NCI-H2171 treated with DMSO at 0.1 percent for 48 hours (cell line): ENCODE measurements at places on chromosomes 4 and X.

DNA sequence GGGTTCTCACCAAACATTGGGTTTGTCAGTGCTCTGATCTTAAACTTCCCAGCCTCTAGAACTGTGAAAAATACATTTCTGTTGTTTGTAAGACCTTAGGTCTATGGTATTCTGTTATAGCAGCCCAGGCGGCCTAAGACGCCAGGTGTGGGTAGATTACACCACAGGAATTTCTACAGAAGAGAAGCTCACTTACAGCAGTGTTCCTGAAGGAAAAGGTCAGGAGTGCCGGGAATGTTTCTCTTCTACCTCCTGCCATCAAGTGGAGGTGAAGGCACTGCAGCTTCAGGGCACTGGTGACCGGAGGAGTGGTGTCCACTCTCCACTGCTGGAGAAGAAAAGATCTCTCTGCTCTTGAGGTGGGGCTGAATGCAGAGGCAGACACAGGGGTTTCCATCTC, 45.7 kb downstream of the FHDC1 start:
- no peak for DNase-seq

DNA sequence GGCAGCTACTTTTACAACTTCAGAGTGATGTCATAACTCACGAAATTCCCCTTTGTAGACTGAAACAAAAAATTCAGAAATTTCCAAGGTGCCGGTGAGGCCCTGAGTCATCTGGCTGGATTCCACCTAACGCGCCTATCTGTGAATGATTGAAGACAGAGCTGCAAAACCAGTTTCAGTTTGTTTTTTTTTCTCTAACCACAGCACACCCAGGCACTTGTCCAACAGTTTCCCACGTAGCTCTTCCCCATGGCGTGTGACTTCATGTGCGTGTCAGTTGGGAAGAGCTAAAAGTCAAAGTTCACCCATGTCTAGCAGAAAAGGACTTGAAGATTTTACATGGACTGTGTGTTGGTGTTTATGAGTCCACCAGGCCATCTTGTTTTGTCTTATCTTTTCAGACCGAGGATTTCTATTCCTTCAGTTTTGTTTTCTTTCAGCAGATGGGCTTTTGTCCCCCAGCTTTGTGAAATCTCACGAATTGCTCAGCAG, 16.4 kb downstream of the TCEANC start:
- no peak for DNase-seq

GRCh38 chrX:39749728-39750127, 348.0 kb downstream of the BCOR start:
- DNase-seq, result no peak

DNA sequence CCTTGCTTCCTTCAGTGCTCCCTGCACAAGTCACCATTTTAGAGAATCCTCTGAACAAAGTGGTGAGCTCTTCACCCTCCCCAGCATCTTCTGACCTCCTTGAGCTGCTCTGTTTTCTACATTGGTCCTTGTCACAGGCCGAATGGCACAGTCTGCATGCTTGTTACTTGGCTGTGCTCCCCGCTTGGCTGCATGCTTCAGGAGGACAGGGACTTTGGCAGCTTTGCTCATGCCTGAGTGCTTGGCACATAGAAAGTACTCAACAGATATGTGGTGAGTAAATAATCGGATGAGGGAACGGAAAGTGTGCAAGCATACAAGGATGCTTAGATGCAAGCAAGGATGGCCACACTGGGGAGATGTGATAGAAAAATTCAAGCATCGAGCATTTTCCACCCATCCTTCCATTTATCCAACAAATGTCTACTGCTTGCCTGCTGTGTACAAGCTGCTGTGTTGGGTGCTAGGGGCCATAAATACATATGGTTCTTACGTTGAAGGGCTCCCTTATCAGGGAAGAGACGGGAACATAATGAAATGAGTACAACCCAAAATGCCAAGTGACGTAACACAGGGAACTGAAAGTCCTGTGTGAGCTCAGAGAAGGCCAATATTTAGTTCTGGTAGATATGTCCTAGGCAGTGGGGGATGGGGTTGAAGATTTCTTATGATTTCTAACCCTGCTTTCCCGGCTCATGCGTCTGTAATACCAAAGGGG, 31.2 kb downstream of the SLC2A9 start:
- no peak for DNase-seq
